ENCODE measurements at places on chromosomes 4 and X.
A peak's percentile ranks its signal among the peaks of the same experiment; 100 is the strongest.

DNA sequence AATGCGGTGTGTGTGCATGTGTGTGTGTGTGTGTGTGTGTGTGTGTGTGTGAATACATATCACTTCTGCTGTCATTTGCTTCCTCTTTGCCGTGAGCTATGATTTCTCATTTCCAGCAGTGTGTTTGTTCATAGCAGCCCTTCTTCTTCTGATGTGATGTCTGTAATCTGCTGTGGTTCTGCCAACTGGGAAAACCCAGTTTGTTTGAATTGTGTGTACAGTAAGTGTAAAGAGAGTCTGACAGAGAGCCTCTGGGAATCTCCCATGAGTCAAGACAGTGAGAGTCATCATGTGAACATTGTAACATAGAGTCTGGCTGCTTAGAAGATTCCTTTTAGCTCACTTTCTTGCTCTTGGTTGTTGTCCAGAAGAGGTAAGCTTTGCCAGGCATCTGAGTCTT lies 8.4 kb upstream of the NWD2 start:
- DNase-seq: no peak

DNA sequence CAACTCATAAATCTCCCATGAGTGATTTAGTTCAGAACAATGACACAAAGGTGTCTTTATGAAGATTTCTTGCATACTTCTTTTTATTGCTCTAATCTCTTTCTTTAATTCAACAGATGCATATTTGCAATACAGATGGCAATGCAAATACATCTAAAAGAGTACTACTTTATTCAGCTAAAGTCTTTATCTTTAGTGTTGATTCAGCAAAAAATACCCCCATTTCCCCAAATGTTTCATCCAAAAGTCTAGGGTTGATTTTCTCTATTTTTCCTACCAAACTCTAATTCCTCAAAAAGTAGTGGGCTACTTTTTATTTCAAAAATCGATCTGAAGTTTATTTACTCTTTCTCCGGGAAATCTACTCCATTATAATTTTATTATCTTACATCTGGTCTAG lies 1055.2 kb downstream of the STIM2 start:
- no peak for DNase-seq

DNA sequence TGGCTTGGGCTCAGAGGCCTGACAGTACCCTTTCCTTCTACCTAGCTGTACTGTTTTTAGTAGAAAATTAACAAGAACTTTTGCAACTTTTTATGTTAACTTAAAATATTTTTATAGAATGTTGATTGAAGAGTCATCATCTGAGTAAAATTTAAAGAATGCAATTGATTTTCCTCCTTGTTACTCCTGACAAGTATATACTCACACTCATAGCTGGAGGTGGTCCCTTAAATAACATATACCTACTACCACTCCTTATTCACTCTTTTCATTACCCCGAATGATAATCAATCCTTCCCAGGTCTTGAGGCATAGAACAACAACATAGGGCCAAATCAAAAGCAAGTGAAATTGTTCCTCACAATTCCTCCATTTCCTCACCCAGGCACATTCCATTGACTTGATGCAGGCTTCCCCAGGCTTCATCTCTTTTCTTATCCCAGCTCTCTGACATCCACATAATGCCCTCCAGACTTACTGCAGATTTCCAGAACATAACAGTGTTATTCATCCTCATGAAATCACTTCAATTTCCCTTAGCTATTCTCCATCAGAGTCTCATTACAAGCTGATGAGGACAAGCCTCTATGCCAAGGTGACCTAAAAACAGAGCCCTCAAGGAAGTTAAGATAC lies 73.2 kb upstream of the ANXA10 start:
- no peak for DNase-seq

GRCh38 chr4:931194-931959 lies 739 bp downstream of the GAK start:
- DNase-seq: peak; percentile 11

DNA sequence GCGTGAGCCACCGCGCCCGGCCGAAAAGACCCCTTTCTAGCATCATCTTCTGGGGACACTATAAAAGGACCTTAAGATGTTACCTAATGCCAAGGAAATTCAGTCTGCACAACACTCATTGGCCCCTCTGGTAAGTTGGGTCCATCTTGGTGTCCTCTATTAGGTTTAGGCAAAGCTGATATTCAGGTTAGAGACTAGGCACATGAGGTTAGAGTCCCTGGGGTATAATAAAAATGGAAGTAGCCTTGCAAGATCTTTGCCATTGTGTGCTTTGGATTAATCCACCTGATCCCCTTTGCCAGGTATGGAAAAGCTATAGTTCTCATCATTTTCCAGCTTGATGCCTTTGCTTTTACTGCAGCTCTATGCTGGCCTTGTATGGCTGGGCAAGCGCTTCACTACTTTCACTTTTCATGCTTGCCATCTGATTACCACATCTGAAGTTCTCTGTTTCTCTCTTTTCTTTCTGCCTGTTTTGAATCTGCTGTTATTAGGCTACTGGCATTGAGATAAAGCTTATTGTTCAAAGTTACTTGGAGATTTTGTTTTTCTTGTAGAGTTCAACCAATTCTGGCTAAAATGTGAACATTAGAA lies 5.4 kb upstream of the ADH4 start:
- DNase-seq: no peak

- no peak for DNase-seq
Measured at GRCh38 chr4:102392033-102392744, 46.9 kb upstream of the SLC39A8 start.

All from activated naive CD8-positive, alpha-beta T cell treated with anti-CD3 and anti-CD28 coated beads for 36 hours (primary cell).